Activated CD4-positive, alpha-beta T cell treated with anti-CD3 and anti-CD28 coated beads, Interleukin-2, amount 50 U/mL, for 4 hours (primary cell): ENCODE measurements at places on chromosomes 5 and 9.
A peak's percentile ranks its signal among the peaks of the same experiment; 100 is the strongest.

- DNase-seq = no peak
Measured at GRCh38 chr5:15191012-15191411, 309.0 kb upstream of the FBXL7 start.

- no peak for DNase-seq
Measured at GRCh38 chr9:114221706-114222465, 66.5 kb downstream of the COL27A1 start.

DNA sequence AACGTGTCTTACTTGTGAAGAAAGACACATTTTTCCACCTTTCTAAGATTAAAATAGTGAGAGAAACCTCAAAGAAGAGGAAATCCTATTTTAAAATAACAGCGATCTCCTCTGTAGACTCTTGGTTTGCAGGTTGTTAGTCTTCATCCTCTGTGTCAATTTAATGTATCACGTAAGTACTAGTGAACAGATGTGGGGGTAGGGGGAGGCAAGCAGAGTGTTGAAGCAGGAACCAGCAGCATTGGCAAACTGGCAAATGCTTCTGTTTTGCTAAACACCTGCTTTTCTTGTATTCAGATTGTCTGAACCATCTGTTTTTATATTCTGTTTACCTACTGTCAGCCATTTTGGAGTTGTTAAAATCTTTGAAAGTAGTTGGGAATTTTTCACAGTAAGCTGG is 159.3 kb upstream of the TLX3 start:
- no peak for DNase-seq

DNA sequence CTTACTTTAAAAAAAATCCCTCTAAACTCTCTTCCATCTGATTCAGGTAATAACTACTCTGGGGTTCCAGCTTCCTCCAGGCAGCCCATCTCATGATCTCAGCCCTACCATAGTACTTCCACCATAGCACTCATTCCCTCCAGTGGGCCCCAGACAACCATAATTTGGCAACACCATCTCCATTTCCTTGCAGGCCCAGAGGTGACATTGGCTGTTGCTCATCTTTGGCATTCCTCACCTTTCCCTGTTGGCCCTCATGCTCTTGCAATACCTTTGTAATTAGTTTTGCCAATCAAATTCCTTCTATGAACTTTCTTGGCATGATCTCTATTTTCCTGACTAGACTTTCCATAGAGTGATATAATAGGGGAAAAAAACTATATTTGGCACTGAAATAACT is 60.1 kb downstream of the TAF11L14 start:
- no peak for DNase-seq

DNA sequence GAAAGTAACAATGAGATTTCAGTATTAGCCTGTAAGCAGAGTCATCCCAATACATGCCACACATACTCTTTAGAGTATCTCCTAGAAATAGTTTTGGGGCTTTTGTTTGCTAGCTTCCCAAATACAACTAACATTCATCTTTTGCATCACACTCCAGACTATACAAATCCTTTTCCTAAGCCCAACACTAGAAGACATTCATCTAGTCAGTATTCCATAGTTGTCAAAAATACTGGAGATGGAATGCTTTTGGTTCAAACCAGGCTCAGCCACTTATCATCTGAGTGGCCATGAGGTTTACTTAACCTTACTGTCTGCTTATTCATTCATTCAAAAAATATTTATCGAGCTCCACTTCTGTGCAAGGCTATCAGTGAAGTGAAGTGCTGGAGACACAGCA is 205.1 kb upstream of the SGCD start:
- no peak for DNase-seq

- DNase-seq = no peak
Measured at GRCh38 chr5:32933692-32934091, 222.6 kb downstream of the NPR3 start.

GRCh38 chr9:7186175-7186574 is 428.4 kb downstream of the KDM4C start:
- DNase-seq = no peak

- no peak for DNase-seq
Measured at GRCh38 chr9:38196714-38197113, 127.7 kb upstream of the SHB start.

- DNase-seq = no peak
Measured at GRCh38 chr5:73867345-73868335, 241.6 kb downstream of the ARHGEF28 start.

DNA sequence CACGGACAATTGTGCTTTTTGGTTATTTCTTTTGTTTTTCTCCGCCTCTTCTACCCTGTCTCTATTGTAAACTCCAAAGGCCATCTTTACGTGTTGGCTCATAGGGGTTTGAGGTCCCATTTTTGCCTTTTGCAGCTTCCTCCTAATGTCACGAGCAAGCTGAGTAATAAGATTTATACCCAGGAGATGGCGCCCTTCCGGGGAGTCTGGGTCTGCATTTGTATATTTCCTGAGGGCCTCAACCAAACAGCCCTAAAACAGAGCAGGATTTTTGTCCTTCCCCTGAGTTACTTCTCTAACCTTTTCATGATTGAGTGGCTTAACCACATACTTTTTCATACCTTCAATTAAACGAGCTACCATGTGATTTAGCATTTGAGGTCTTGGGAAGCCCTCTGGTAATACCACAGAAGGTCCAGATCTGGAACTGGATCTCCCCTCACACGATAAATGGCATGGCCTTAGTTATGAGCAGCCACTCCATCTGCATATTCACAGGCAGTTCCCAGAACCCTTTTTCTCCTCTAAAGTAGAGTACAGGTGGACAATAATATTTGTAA is 11.2 kb upstream of the CFAP95 start:
- no peak for DNase-seq

- no peak for DNase-seq
Measured at GRCh38 chr5:55894135-55894534, 43.0 kb downstream of the IL31RA start.

- no peak for DNase-seq
Measured at GRCh38 chr9:89600831-89601230, 4.0 kb upstream of the GADD45G start.

- no peak for DNase-seq
Measured at GRCh38 chr9:81317223-81317622, 372.1 kb downstream of the TLE1 start.

DNA sequence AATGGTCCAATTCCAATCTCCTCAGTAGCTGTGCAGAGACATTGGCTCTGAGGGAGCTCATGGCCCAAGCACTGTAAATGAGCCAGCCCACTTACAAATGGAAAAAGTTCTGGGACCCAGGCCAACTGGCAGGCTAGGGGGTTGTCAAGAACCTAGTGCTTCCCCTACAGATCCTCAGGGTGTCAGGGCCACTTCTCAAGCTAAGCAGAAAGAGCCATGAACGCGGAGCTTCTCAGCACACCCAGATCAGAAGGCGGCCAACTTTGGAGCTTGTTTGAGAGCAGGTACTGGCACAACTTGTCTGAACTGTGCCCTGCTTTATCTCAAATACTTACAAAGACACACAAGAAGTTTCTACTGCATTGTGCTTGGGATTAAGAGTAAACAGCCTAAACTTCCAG is 17.5 kb downstream of the TLE1 start:
- no peak for DNase-seq

DNA sequence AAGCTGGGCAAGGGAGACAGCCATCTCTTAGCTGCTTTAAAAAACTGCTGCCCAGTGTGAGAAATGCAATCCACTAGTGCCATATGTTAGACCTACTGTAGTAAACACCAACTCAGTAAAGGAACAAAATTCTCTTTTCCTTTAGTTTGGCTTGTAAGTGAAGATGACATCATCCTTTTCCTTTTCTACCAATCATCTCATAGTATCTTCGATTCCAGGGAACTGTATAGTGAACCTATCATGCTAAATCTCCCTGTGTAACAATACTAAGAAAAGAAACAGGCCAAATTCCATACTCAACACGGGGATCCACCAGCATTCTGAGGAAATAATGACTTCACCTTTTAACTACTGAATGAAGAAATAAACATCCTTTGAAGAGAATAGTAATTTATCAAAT is 100.1 kb downstream of the RAPGEF6 start:
- DNase-seq = no peak

- no peak for DNase-seq
Measured at GRCh38 chr5:103808464-103809106, 246.0 kb upstream of the NUDT12 start.

DNA sequence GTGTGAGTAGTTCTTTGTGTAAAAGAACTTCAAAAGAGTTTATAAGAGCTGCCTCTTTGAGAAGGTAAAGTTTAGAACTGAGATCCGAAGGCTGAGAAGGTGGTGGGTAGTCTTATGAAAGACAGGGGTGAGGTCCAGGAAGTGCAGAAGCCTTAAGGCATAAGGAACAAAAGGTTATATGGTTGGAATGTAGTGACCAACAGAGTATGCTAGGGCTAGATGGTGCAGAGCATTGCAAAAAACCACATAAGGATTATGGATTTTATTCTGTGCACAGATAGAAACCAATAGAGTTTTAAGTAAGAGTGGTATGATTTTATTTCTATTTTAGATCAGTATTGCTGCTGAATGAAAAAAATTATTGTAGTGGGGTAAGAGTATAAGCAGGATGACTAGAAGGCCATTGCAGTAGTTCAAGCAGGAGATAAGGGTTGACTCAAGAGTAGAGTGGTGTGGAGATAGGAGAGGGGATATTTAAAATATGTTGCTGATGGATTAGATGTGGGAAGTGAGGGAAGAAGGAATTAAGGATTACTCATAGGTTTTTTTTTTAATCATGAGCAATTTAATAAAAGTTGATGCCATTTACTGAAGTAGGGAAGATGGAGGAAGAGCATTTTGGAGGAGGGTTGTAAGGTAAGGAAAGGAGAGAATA is 3.7 kb downstream of the RECK start:
- DNase-seq = no peak

- no peak for DNase-seq
Measured at GRCh38 chr5:133325864-133326263, 274.1 kb downstream of the HSPA4 start.

DNA sequence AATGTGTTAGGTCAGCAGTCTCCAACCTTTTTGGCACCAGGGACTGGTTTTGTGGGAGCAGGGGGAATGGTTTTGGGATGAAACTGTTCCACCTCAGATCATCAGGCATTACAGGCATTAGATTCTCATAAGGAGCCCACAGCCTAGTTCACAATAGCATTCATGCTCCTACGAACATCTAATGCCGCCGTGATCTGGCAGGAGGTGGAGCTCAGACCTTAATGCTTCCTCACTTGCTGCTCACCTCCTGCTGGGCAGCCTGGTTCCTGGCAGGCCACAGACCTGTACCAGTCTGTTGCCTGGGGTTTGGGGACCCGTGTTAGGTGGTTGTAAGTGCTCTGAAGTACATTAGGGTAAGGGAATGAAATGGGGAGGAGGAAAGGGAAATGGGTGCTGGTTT is 9.7 kb upstream of the CTNNA1 start:
- no peak for DNase-seq

DNA sequence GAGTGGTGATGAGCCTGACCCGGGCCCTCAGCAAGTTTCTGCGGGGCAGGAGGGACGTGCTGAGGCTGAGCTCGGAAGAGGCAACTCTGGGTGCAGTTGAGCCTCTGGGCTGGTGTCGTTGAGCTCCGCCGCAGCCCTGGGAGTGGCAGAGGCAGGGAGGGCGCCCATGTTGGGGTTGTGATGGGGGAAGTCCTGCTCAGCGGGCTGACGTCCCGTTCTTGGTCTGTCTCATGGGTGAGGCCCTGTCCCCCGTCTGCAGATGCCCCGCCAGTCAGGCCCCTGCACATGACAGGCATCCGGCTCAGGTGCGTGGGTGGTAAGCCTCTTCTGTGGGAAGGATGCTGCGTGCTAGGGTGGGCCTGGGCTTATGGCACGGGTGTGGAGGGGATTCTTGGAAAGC is 64.3 kb downstream of the RXRA start:
- DNase-seq = peak; percentile 54

- DNase-seq = no peak
Measured at GRCh38 chr5:83517072-83517687, 45.6 kb downstream of the VCAN start.

GRCh38 chr9:137114220-137114612 is 317 bp downstream of the DPP7 start:
- DNase-seq = peak; percentile 21

GRCh38 chr5:133344266-133344665 is 268.1 kb downstream of the FSTL4 start:
- DNase-seq = no peak

DNA sequence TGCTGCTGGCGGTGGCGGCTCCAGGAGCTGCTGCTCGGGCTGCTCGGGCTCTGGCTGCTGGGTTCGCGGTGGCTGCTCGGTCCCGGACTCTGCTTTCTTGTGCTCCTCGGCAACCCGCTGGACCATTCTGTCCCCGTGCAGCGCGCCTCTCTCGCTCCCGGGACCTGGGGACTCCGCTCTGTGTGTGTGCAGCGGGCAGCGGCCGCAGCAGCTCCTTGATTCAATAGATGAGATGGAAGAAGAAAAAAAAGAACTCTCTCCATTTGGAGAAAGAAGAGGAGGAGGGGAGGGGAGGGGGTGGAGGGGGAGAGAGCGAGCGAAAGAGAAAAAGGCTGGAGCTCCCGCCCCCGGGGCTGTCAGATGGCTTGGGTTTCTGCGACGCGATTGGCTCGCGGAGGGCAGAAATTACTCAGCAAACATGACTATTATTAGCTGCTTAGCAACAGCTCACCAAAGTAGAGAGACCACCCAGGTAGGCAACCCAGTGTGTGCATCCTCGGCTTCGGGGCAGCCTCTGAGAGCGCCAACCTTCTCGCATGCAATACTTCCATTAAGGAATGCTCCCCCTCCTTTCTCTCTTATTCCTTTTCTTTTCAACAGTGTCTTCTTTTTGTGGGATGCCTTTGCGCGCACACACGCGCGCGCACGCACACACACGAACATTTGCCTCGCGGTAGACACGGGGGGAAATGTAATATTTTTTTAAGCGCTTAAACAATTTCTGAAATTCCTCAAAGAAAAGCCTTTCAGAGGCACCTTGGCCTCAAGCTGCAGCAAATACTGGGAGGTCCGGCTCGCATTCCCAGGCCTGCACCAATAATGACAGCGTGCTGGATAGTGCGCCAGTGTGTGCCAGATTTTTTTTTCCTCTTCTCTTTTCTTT is 7.6 kb downstream of the PTCH1 start:
- DNase-seq = peak; percentile 59

DNA sequence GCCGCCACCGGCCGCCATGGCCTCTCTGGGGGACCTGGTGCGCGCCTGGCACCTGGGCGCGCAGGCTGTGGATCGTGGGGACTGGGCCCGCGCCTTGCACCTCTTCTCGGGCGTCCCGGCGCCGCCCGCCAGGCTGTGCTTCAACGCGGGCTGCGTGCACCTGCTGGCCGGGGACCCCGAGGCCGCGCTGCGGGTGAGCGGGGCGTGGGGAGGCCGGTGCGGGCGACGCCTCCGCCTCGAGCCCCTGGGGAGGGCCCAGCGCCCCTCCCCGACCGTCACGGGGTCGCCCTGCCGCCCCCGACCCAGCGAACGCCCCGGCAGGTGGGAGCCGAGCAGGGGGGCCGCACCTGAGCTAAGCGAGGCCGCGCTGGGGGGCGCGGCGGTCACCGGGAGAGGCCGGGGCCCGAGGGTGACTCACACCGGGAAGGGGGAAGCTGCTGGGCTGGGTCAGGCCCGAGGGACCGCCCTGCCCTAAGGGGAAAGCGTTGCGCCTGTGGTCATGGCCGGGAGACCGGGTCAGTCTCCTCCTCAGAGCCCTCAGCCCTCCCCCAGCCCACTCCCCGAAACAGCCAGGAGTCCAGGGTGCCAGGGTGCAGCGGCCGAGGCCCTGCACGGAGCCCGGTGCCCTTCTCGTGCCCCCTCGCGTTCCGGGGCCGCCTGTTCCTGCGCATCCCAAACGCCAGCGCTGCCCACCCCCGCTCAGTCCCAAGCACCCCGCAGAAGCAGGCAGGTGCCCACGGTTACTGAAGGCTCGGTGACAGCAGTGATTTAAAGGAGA is 510 bp downstream of the NOXA1 start:
- DNase-seq = no peak

- no peak for DNase-seq
Measured at GRCh38 chr5:79172269-79172668, 60.7 kb downstream of the BHMT start.
